ENCODE measurements at places on chromosomes 6 and 20.

DNA sequence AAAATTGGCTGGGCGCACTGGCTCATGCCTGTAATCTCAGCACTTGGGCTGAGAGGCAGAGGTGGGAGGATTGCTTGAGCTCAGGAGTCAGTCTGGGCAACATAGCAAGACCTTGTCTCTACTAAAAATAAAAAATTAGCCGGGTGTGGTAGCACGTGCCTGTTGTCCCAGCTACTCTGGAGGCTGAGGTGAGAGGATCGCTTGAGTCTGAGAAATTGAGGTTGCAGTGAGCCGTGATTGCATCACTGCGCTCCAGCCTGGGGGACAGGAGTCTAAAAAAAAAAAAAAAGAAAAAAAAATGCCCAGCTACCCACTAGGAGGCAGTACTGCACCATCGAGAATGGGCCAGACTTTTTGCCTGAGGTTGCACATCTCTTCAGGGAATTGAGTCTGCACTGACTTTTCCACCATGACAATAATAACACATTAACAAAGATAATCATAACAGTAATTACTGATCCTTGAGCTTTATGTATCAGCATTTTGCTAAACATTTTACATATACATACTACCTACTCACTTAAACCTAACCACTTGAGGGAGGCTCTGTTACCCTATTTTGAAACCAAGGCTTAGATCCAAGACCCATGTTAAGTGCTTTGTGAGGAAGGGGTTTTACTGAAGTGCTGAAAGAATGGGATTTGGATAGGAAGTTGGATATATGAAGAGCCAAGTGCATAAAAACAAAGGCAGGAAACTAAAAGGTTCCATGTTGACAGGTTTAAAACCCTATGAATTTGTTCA is 21.0 kb downstream of the SRSF3 start:
- no peak for DNase-seq

DNA sequence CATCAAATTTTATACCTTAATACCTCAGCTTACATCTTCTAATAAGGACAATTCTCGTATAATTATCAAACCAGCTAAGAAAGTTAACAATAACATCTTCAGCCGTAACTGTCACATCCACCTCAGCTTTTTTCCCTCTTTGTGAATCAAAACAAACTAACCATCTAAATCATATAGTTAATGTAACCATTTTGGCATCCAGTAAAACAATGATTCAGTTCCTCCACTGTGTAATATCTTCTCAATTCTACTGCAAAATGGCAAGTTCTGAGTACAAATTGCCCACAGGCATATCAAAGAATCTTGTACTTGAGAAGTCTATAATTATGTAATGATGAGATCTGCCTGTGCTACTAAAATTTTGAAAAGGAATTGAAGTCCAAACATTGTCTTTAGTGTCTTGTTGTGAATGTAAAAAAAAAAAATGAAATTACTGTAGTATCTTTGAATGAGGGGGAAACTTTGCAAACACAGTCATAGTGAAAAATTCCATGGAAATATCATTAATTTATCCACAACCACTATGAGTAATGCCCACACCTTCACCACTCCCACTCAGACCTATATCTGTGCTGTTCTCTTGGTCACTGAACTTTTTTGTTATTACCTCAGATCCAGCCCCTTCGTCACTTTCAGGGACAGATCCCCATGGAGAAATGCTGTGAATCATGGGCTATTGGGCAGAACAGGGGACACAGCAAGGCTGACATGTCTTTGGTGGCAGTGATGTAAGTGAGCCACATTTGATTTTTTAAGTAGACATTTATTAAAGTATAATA is 178.6 kb upstream of the RAB32 start:
- DNase-seq: no peak

GRCh38 chr6:161057103-161058091 is 65.8 kb downstream of the MAP3K4 start:
- DNase-seq: no peak

DNA sequence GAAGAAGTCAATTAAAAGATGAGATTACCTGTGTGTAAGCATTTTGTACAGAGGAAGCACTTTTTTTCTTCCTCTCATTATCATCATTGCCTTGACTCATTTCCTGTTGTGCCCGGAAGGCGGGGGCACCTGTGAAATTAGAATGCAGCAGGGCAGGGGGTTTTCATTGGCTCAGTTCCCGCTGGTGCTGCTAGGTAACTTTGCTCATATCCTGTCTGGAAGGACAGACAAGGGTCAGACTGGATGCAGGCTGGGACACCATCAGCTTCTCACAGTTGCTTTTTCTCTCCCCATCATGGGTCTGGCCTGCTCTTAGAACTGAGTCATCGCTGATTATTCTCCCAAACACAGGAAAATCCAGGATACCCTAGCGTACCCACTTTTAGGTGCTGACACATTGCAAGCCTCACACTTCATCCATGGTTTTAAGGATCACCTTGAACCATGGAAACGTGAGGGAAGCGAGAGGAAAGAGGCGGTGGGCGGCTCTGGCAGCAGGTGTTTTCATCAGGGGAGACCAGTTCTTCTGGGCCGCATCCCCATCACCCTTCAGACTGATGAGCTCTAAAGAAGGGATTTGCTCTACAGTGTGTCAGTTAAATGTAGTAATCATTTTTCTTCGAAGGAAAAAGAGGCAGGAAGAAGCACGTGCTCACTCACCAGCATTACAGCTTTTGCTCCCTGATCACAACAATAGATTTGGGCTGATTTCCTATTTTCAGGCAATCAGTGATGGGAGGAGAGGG is 195.7 kb upstream of the SASH1 start:
- DNase-seq: no peak

DNA sequence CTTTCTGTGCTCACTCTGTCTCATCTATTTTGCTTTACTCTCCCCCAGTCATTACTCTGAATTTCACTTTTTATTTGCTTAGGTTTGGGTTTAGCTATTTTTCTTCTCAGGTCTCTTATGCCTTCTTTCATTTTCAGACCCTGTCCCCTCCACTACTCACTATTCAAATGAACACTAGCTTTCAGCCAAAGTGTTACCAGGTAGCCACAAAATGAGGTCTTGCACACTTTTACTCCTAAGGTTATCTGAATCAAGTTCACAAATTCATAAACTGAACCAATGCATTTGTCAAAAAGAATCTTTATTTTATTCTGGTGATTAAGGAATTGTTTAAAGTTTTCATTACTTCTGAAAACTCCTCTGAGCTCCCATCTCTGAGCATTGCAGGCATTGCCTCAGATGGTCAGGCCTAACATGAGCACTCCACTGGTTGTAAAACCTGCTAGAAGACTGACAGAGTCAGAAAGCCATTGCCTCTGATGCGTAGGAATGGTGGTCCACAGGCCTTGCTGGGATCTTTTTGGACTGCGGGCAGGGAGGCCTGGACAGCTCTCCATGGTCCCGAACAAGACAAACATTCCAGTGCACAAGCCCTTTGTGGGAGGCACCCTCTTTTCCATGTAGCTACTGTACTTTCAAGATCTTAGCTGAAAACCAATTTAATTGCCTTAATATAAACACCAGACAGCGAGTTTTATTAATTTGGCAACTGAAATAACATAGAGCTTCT is 48.5 kb downstream of the FYN start:
- DNase-seq: no peak

DNA sequence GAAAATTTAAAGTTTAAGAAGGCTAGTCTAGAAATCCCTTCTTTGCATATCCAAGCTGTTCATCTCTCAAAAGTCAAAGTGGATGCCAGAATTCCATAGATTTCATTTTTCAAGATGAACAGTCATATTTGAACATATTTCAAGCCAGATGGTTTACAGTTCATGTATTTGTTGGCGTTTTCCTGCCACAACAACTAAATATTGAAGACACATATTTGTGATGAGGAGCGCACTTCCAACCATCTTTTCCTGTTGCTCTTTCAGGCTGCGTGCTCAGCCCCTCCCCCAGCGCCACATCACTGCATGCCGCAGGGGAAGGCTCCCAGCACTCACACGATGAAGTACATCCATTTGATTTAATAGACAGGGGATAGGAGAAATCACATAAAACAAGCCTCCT is 5.9 kb upstream of the NOX3 start:
- no peak for DNase-seq

GRCh38 chr6:83601119-83601518 is 88.8 kb downstream of the PRSS35 start:
- no peak for DNase-seq

All from esophagus squamous epithelium (tissue), 5 donors.